ENCODE measurements at places on chromosomes 2 and 18.

- DNase-seq = no peak
Observed at GRCh38 chr2:182393270-182393760, 33.5 kb downstream of the PDE1A start.

DNA sequence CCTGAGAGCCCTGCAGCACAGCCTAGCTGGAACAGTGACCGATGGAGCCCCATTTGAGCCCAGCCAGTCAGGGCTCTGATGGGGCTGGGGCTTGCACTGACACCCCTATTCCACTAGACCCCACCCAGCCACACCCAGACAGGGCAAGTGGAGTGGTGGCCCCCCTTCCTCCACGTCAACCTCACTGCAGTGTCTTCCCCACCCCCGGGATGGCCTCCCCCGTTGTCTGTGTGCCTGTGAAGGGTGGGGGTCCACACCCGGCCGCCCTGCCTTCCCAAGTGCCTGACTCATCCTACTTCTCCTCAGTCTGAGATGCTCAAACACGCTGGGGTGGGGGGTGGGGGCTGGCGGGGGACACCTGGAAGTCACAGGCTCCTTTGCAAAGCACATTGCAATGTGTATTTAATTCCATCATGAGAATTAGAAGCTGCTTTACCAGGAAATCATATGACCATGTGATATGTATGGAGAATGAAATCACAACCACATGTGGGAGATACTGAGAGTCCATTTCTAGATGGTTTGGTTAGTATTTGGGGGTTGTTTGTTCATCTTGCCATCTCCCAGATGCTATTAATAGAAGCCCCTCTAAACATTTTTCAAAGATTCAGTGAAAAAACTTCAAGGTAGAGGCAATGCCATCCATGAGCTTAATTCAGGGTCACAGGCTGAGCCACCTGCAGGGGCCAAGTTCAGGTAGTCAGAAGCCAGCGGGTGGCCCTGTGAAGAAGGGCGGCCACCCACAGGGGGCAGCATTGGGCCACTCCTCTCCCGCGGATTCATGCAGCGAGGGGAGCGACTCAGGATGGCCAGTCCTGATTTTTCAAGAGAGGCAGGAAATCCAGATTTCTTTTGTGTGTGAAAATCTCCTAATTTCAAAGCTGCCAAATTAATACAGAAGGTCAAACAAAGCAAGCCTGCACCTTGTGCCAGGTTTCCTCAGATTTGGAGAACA, 22.7 kb upstream of the GMPPA start:
- DNase-seq = peak; percentile 83

GRCh38 chr18:25145731-25146511, 206.0 kb downstream of the ZNF521 start:
- no peak for DNase-seq

DNA sequence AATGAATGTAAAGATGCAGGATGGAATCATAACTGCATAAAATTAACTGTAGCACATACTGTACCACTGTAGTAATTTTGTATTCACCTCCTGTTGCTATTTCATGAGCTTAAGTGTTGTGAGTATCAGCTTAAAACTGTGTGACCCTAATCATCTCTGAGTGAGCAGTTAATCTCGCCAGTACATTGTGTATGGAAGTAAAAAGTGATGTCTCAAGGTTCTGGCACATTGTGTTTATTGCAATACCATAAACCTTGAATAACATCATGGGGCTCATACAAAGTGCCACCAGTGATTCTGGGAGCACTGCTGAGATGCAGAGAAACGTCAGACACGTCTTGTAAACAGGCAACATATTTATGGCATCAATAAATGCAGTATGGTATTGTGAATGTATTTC, 124.5 kb downstream of the PMAIP1 start:
- DNase-seq = no peak

- no peak for DNase-seq
Observed at GRCh38 chr2:29760008-29760407, 161.4 kb downstream of the ALK start.

DNA sequence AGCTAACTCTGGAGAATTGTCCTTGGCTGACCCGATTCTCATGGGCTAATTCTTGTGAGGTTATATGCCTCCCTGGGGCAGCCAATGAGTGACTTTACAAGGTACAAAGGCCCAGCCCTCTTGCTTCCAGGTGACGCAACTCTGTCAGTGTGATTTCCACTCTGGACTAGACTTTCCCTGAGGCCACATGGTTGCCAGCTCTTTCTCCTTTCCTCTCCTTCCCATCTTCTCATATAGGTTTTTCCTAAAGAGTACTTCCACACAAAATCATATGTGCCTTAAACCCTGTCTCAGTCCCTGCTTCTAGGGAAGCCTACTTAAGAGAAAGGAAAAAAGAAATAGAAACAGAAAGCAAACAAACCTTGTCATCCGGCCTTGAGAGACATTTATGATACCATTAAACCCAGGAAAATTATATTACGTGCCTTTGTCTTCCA, 226.2 kb upstream of the ZSWIM2 start:
- no peak for DNase-seq

Measured in lung (tissue), 17 donors.